ENCODE measurements at places on chromosomes 16 and 17.

GRCh38 chr16:68388124-68388523, 60.2 kb downstream of the SMPD3 start:
- DNase-seq = no peak

DNA sequence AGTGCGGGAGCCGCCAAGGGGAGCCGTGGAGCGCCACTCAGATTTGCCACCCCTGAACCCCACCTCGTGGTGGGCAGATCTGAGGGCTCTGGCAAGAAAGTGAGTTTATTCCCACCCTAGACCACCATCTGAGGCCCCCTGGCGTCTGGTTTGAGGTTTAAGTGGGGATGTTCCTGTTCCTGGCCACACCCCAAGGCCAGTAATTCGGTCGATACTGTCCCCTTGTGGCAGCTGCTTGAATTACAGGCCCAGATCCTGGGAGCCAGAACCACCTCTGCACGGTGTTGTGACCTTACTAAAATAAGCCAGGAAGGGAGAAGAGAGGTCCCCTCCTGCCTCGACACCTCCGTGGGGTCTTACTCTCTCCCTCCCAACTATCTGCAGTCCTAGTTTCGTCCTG, 3.3 kb upstream of the LAT start:
- no peak for DNase-seq

- no peak for DNase-seq
Measured at GRCh38 chr17:58121925-58122324, 26.3 kb upstream of the OR4D1 start.

- DNase-seq = no peak
Measured at GRCh38 chr17:78971756-78972506, 7.8 kb downstream of the LGALS3BP start.

DNA sequence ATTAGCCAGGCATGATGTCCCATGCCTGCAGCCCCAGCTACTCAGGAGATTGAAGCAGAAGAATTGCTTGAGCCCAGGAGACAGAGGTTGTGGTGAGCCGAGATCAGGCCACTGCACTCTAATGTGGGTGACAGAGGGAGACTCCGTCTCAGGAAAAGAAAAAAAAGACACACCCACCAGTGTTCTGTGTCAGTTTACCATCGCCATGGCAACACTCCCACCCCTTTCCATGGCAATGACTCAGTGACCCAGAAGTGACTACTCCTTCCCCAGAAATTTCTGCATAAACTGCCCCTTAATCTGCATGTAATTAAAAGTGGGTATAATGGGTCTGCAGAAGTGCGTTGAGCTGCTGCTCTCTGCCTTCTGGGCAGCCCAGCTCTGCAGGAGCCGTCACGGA, 4.0 kb upstream of the ZC3H18 start:
- DNase-seq = no peak

DNA sequence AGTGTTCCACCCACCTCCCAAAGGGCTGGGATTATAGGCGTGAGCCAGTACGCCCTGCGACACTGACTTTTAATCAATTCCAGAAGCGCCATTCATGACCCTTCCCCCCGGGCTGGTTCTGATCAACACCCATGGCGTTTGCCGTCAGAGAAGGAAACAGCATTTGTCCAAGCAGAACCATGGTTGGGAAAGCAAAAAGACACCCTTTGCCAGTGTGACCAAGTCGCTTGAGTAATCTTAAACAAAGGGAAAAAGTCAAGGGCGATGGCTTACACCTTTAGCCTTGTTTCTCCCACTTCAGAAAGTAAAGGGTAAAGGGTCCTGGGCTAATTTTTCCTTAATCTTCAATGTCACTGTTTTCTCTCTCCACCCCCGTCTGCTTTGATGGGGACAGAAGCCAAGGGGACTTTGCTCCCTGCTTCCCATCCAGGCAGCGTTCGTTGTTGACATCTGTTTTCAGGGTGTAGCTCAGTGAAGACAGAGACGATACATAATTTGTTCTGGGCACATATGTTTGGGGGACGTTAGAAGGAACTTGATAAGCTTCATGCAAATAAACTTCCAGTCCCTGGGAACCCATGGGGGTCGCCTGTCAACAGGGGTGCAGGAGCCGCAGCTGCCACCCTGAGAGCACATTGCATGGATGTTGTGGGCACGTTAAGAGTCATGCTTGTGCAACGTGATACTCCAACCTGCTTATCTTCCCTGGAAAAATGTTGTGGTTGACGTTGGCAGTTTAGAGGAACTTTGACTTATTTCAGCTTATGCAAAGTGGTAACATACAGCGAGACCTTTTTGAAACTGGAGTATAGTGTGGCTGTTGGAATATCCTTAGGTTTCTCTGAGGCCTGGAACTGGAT, 50.6 kb upstream of the TANGO6 start:
- no peak for DNase-seq

GRCh38 chr16:10694830-10695229, at the start of gene TEKT5:
TEKT5 (minus strand) TSS chr16:10694930; CDS start chr16:10694873, 57 bp downstream.
- DNase-seq = no peak

DNA sequence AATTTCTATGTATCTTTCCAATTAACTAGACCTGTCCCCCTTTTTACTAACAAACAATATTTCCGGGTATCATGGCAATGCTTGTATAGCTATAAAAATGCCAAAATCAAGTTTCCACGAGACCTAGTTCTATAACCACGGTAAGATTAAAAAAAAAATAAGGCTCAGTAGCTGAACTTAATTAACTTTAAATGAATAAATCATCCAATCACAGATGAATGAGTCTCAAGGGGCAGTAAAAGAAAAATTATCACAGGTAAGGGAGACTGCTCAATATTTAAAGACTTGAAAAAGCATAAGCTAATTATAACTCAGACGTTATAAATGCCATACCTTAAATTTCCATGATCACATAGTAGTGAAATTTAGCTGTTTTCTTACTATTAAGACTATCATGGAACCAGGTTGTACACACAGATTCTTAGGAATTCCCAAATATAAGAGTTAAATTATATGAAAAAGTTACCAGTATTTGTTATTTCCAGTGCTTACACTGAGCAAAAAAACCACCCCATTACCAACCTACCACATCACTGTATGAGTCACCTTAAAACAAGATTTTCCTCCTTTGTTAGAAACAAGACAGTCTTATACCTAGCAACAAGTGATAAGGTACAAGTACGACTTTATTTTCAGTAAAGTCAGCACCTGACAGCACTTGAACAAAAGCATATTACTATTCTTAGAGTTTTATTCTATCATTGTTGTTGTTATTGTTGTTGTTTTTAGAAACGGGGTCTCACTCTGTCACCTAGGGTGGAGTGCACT, 20.6 kb downstream of the SSH2 start:
- no peak for DNase-seq

DNA sequence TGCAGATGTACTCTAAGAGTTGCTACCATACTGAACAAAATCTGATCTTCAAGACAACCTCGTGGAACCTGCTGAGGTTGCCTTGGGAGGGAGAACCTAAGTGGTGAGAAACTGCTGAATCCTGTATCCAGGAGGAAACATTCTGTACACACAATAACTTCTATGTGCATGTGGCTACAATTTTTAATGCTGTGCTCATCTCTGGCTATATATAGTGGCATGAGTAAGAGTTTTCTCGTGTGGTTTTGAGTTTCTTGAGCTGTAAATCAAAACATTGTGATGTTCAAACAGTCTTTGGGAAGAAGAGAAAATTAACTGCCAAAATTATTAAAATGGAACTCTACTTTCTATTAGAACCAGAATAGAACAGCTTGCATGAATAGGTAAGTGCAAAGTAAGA, 206.8 kb downstream of the CA10 start:
- DNase-seq = no peak

GRCh38 chr16:81514041-81514559, 69.5 kb downstream of the CMIP start:
- no peak for DNase-seq

GRCh38 chr16:66560107-66560506, 6.1 kb upstream of the CMTM1 start:
- DNase-seq = no peak
